Esophagus squamous epithelium (tissue), 5 donors: ENCODE measurements at places on chromosomes 5 and 9.

DNA sequence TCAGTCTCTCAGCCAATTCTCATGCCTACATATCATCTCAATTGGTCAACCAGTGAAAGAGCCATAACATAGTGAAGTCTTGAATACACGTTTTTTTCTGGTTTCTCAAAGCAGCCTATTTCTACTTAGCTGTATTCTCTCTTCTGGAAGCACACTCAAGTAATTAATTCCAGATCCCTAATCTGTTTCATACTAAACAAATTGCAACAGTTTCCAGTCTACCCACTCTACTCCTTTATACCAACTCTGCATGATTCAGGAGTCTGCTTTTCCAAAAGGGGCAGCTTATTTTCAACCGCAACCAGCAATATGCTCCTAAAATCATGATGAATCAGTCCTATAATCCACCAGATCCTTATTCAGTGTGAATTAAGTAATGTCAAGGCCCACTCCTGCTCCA, 211.7 kb downstream of the TLE1 start:
- no peak for DNase-seq

DNA sequence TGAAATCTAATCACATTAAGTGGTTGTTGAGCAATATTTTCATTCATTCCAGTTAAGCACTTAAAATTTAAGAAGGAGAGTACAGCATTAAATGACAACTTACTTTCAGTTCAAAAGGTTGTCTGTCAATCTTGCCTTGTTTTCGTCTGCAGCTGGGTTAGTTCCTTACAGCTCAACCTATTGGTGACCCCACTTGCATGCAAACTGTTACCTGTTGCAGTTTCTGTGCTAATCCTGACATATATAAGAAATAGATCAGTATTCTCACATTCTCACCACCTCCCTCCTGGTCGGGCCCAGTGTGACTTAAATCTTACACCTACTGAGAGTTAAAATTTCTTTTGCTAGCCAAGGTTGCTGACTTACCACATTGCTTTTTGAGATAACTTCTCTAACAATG, 191.8 kb upstream of the SMC2 start:
- DNase-seq = no peak

DNA sequence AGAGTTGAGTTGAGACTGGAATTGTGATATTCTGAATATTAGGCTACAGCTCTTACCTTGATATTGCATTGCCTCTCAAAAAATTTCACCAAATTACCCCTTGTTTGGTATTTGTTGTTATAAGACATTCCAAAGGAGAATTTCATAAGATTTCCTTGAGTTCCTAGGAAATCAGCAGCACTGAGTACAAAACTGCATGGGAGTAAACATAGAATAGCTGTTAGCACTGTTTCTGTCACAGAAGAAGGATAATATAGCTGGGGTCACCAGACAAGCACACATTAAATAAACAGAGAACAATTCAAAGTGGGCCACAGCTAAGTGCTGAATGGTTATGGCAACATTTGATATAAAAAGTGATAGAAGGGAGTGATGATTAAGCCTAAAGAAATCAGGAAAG, 724.3 kb downstream of the PRELID2 start:
- DNase-seq = no peak

GRCh38 chr5:35458824-35459207, 158.8 kb upstream of the SPEF2 start:
- no peak for DNase-seq

GRCh38 chr9:98225015-98225442, 30.4 kb downstream of the TBC1D2 start:
- no peak for DNase-seq

DNA sequence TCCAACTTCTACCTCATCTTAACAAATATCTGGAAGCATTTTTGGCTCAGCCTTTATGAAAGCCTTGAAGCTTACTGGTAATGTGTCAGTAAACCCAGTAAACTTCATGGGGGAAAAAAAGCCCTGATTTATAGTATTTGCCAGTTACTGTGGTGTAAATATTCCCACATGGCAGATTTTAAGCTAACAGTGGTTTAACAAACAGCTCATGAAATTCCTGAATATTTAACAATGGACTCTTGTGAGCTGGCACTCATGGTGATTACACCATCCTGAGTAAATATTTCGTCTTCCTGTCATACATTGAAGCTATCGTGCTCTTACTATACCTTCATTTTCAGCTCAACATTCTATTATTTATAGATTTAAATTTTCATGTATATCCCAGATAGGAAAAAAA, 57.0 kb upstream of the ACOT12 start:
- no peak for DNase-seq

GRCh38 chr9:123657941-123658340, 272.0 kb downstream of the DENND1A start:
- DNase-seq = no peak

GRCh38 chr9:135566552-135566951, 5.0 kb downstream of the PAEP start:
- no peak for DNase-seq

- DNase-seq = no peak
Measured at GRCh38 chr5:90144625-90145327, 264.8 kb downstream of the CETN3 start.

DNA sequence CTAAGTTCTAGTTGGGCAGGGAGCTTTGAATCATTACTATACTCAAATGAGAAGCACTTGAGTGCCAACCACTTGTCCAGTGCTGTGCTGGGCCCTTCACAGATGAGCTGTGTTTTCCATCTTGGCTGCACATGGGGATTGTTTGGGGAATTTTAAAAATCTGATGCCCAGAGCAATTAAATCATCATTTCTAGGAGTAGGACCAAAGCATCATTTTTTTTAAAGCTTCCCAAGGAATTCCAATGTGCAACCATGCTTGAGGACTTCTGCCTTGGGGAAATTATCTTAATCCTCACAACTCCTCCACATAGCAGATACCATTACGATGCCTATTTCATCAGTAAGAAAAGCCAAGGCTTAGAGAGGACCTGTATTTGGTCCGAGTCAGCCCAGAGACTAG, 131.4 kb downstream of the TMEM174 start:
- DNase-seq = no peak
